GM13976 (cell line): ENCODE measurements at places on chromosomes 2 and 18.

DNA sequence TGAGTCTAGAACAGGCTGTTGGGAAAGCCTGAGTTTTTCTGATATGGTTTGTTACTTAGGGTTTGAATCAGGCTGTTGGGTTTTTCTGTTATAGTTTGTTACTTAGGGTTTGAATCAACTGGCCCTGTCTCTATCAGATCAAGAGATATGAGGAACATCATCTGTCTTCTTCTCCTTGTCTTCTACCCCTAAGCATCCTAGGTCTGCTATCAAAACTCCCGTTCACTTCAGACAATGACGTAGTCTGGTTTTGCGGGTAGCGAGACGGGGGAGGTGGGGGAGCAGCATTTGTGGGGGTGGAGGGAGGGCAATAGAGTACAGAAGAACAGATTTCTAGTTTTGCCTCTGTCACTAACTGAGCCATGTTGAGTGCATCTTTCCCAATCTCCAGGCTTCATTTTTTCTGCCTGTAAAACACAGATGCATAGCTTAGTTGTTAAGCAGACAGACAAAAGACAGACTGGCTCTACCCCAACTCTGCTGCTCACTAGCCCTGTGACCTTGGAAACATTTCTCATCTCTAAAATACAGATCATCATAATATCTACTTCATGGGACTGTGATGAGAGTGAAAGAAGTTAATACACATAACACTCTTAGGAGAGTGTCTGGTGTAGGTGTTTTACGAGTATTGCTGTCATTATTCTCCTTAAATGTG is 9.1 kb downstream of the TNP1 start:
- no peak for DNase-seq

DNA sequence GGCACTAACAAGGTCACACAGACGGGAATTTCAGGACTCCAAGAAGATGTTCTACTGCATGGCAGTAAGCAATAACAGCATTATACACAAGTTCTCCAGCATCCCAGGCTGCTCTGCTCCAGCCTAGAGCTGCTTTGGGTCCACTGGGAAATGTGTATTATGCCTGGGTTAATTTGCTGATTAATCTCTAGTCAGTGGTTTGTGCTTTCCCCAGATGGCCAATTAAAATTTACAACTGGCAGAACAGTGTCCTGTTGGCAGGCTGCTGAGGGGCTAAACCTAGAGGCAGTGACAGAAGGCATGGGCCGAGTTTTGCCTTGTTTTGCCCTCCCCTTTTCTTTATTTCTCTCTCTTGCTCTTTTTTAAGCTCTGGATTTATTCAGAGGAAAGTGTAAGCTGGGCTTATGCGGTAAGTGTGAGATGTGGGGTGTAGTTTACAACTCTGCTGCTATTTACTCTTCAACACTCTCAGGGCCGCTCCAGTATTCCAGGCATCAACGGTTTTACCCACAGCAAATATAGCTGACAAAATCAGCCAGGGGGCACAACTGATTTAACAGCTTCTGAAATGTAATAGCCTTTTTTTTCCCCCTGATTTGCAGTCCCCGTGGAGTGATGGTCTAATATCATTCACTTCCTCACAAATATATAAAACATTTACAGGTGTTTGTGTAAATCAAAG is 348.0 kb downstream of the GPD2 start:
- DNase-seq = no peak

DNA sequence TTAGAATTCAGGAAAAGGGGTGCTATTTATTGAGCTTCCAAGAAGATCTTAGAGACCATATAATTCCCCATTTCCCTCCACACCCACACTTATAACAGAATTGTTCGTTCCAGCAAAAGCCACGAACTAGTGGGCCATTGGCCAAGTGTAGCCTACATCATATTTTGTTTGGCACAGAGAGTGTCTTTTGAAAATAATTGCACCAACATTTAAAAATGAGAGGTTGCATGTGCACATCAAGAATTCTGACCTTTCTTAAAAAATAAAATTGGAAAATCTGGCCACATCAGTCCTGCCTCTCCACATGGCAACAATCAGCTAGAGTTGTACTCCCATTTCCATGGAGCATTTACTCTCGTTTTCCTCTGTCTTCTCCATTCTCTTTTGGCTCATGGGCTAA is 655.5 kb upstream of the FANCL start:
- no peak for DNase-seq

- no peak for DNase-seq
Observed at GRCh38 chr2:37971971-37972370, 46.9 kb downstream of the RMDN2 start.
